ENCODE measurements at places on chromosomes 1 and 21. TPM values are rescaled to one million over a fixed set of nuclear protein-coding genes. Genes with fewer than 3 reads are reported as not detected.

The OR10Z1 gene
- total RNA-seq, result not detected

The JTB gene
- total RNA-seq, result 179 TPM

The FLG2 gene
- not detected for total RNA-seq

GRCh38 chr1:196214866-196215265 lies 393.4 kb downstream of the KCNT2 start:
- H3K4me1 ChIP-seq, result no peaks in the 10 kb centered on the region
- no peak for DNase-seq
- H3K27ac ChIP-seq, result no peak overlapping the region
- no peak overlapping the region for H3K4me3 ChIP-seq
- H3K27me3 ChIP-seq, result no peaks in the 10 kb centered on the region

- peaks cover 9% of the 10 kb centered on the region for H3K36me3 ChIP-seq
- no peak for DNase-seq
- no peaks in the 10 kb centered on the region for H3K27me3 ChIP-seq
Observed at GRCh38 chr21:28932717-28933116, 60.0 kb downstream of the LTN1 start.

- no peaks in the 10 kb centered on the region for H3K27me3 ChIP-seq
- H3K4me3 ChIP-seq, result no peak overlapping the region
- H3K36me3 ChIP-seq, result no peaks in the 10 kb centered on the region
- no peak overlapping the region for H3K27ac ChIP-seq
- H3K4me1 ChIP-seq, result no peaks in the 10 kb centered on the region
- no peak for DNase-seq
Observed at GRCh38 chr21:35438643-35439404, 389.7 kb upstream of the RUNX1 start.

All from GM23338 (cell line).